ENCODE measurements at places on chromosomes 1 and 21. TPM values are rescaled to one million over a fixed set of nuclear protein-coding genes. Genes with fewer than 3 reads are reported as not detected.

- DNase-seq = no peak
Observed at GRCh38 chr21:37580666-37581065, 214.1 kb downstream of the DYRK1A start.

DNA sequence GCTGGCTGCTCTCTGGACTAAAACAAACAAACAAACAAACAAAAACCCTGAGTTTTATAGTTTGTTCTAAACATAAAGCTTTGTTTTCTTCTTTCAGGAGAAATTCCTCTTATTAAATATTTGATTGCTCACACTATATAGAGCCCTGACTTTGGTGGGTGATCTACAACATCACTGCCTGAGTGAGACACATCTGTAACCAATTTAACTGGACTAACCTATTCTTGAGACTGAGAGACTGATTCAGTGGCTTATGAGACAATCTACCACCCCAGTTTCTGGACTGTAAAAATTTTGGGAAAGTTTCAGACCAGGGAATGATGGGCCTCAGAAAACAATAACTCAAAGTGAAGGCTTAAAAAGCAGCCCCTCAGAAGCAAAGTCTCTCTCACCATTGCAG lies 537.0 kb downstream of the NEGR1 start:
- no peak for DNase-seq

- no peak for DNase-seq
Observed at GRCh38 chr1:183543619-183544204, 46.5 kb downstream of the NCF2 start.

DNA sequence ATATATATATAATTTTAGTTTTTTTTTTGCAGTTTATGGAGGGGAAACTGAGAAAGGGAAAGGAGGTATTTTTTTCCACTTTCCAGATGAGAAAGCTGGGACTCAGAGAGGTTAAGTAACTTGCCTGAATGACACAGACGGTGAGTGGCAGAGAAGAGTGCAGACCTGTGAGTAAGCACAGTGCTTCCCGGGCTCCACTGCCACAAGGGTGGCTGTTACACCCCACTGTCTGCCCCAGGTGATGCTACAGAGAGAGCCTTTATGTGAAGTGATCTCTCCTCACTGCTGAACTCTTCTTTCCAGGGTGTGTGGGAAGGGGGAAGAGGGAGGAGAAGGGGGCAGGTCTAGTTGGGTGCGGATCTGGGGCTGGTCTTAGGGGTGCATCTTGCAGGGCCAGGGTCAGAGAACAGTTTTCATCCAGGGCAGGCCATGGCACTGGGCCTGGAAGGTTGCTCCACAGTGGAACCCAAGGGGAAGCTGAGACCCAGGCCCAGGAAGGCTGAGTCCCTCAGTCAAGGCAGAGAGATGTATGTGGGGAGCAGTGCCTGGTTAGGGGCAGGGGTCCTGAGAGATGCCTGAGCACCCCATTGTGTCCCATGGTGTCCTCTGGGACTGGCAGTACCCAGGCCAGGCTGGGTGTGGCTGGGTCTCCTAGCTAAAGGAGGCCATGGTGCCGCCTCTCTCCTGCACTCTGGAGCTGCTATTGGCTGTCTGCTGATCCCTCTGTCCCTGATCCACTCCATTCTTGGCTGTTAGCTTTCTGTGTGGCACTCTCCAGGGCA lies 357.5 kb downstream of the PTPRU start:
- no peak for DNase-seq

DNA sequence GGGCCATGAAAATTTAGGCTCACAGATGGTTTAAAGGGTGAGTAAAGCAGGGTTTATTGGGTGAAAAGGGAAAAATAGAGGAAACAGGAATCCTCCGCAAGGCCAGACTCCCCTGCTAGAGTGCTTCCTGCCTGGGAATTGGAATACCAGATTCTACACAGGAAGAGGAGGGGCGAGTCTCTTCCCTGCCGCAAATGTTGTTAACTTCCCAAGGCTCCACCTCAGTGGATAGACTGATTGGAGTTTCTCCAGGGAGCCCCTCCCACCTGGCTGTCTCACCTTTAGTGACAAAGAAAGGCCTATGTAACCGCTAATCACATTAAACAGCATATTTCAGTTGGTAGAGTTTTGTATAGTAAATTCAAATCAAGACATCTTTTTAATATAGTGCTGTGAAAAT lies 1450.1 kb downstream of the KCNT2 start:
- DNase-seq = no peak

DNA sequence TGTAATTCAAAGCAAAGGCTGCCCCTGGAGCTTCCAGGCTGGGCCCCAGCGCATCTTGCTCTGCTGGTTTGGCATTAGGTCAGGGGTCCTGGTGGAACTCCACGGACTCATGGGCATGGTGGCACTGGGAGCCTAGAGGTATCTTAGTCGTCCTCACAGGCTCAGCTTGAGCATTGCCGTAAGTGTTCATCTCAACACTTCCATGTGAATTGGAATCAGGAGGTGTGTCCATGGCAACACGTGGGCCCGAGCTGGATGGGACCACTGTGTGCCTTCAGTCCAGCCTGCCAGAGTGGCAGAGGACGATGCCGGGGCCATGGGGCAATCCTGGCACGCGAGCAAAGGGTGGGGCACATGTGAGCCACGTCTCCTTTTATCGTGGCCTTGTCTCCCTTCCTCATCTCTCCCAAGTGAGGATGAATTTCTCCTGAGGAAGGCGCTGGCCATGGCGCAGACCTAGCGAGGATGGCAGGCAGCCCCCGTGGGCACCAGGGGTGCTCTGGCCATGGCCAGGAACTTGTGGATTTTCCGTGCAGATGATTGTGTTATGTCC lies 47.0 kb downstream of the AGPAT3 start:
- no peak for DNase-seq

- peak; percentile 55 for DNase-seq
Observed at GRCh38 chr21:45990741-45991605, 9.4 kb downstream of the COL6A1 start.

GRCh38 chr1:66930823-66931174 lies 6.0 kb downstream of the MIER1 start:
- DNase-seq = no peak

The SYTL1 gene
- total RNA-seq = 3.5 TPM

The PROK1 gene
- total RNA-seq = not detected
